ENCODE measurements at places on chromosomes 4 and X.

DNA sequence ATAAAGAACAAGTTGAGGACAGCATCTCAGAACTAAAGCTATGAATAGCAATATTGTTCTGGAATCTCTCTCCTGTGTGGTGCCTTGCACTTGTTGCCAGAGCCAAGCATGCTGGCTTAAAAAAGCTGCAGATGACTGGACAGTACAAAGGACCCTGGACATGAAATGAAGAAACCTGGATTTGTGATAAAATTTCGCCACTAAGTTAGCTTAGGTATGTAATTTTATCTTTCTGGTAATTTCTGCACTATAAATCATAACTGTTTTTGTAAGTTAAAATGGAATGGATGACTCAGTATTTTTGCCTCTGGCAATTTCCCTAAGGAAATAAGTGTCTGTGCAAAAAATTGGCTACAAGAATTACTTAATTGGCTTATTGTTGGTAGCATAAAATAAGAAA is 317.2 kb downstream of the CAMK2D start:
- no peak for DNase-seq

- no peak for DNase-seq
These were observed 23.0 kb downstream of the CDKL5 start for GRCh38 chrX:18448416-18448815.

GRCh38 chr4:186554914-186555827 is at the start of gene MTNR1A:
Gene MTNR1A, minus strand, starts transcription at chr4:186555567. Its CDS starts 202 bp downstream, at chr4:186555365.
- no peak for DNase-seq

GRCh38 chr4:69323284-69323683 is 43.0 kb downstream of the UGT2B28 start:
- DNase-seq, result no peak

DNA sequence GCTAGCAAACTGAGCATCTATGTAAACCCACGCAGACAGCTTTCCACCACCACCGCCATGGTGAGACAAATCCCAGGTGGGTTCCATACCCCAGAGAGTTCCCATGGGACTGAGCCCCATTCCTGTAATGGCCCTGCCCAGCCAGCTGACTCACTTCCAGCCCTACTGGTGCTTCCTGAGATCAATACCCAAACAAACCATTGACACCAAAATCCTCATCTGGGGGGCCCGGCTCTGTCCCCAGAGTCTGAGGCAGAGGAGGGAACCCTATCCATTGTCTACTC is 30.1 kb upstream of the JAKMIP1 start:
- DNase-seq, result no peak

DNA sequence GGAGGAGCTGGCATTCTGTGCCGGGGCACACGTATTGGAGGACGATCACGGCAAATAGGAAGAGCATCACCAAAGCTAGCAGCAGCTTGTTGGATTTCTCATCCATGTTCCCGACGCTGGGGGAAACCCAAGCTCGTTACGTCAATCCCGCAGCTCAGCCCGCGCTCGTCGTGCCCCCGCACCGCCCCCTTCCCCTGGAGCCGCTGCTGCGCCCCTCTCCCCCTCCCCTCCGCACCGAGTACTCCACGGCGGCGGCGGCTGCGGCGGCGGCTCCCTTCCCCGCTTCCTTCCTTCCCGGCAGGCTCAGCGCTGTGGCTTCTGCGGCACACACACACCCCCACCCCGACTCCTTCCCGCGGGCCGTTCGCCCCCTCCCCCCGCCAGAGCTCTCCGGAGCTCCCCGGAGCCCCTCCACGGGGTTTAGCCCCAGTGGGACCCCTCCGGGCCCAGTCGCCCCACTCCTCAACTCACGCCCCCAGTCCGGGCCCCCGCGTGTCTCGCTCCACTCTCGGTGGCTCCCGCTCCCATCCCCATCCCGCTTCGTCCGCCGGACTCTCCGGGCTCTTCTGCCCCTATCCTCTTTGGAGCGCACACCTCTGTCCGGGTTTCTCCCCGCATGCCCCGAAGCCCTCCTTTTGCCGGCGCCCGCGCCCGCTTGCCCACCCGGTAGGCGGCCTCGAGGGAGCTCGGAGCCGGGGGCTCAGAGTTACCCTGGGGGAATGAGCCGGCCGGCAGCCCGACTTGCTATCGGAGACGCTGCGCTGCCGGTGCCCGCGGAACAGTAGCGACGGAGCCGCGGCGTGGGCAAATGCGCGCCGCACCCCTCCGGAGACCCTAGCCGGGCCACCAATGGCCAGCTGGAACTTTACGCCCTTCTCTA is 978 bp downstream of the HS6ST2 start:
- DNase-seq, result no peak

GRCh38 chr4:56370377-56370776 is 16.9 kb downstream of the AASDH start:
- no peak for DNase-seq

GRCh38 chr4:27604692-27605091 is 744.1 kb downstream of the STIM2 start:
- DNase-seq, result no peak

DNA sequence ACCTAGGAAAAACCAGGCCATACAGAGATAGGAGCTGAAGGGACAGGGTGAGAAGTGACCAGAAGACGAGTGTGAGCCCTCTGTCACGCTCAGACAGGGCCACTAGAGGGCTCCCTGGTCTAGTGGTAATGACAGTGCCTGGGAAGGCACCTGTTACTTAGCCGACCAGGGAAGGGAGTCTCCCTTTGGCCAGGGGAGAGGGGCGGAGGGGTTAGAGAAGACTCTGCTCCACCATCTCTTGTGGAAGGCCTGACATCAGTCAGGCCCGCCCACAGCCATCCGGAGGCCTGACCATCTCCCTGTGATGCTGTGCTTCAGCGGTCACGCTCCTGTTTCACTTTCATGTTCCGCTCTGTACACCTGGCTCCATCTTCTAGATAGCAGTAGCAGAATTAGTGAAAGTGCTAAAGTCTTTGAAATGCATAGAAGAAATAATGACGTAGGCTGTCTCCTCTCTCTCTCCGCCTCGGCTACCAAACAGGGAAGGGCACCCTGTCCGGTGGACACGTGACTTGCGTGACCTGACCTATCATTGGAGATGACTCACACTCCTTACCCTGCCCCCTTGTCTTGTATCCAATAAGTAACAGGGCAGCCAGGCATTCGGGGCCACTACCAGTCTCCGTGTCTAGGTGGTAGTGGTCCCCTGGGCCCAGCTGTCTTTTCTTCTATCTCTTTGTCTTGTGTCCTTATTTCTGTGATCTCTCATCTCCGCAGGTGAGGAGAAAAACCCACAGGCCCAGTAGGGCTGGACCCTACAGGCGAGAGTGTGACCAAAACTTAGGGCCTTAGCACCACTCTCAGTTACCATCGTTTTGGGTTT is 26.7 kb downstream of the HTT-AS start:
- DNase-seq, result peak; percentile 18

- no peak for DNase-seq
These were observed 556 bp upstream of the SLC25A43 start for GRCh38 chrX:119398587-119398973.

DNA sequence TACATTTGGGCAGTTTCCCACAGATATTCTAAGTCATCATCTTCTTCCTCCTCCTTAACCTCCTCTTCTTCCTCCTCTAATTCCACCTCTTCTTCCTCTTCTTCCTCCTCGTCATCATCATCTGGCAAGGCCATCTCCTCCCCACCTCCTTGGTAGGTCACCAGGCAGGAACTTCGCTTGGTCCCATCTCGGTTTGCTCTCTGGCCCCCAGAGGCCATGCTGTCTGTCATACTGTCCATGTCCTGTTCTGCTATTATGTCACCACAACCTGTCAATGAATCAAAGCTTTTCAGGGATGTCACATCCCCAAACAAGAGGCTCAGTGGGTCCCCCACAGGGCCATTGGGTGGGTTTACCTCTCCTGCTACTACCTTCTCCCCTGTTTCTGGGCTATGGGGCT is 13.5 kb downstream of the AMER1 start:
- DNase-seq, result no peak

- DNase-seq, result no peak
These were observed 1117.3 kb downstream of the PCDH18 start for GRCh38 chr4:136414981-136415380.

DNA sequence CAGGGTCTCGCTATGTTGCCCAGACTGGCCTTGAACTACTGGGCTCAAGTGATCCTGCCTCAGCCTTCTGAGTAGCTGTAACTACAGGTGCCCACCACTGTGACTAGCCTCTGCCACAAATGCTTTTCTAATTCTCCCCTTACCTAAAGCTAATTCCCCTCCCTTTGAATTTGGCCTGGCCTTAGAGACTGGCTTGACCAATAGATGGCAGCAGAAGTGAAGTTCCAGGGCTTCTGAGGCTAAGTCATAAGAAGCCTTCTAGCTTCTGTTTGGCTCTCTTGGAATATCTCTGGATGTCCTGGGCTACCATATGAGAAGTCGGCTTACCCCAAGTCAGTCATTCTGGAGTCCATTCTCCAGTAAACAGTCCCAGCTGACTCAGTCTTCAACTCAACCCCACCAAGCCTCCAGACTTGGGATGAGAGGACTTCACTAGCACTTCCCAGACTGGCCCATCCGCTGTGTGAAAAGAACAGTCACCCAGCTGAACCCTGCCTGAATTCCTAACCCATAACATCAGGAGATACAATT is 61.0 kb downstream of the HPRT1 start:
- DNase-seq, result no peak

GRCh38 chr4:182177166-182177565 is 66.0 kb upstream of the TENM3 start:
- no peak for DNase-seq

GRCh38 chrX:100512471-100512870 is 72.3 kb upstream of the TNMD start:
- no peak for DNase-seq

DNA sequence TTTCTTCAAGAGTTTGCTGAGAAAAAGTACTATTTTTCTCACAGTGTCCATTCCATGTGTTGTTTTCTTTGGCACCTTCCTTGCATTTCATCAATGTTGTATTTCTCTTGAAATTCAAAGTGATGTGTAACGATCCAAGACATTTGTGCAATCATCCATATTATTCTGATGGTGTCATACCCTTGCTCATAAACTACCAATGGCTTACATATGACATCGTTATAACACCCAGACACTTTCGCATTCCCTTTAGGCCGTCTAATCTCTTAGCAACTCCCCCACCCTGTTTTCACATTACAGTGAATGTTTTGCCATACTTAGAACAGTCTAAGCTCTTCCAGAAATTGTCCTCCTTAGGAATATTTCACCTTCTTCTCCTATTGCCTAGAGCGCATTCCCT is 1779.0 kb downstream of the PCDH7 start:
- DNase-seq, result no peak

- no peak for DNase-seq
These were observed 90.3 kb upstream of the TMEM150C start for GRCh38 chr4:82652062-82652461.

- no peak for DNase-seq
These were observed 1.6 kb downstream of the MAOA start for GRCh38 chrX:43657671-43658070.

GRCh38 chr4:43233321-43233720 is 340.8 kb downstream of the GRXCR1 start:
- DNase-seq, result no peak

GRCh38 chr4:177740563-177740962 is 298.3 kb upstream of the AGA start:
- no peak for DNase-seq

- DNase-seq, result no peak
These were observed 12.0 kb upstream of the RBBP7 start for GRCh38 chrX:16882169-16882568.

DNA sequence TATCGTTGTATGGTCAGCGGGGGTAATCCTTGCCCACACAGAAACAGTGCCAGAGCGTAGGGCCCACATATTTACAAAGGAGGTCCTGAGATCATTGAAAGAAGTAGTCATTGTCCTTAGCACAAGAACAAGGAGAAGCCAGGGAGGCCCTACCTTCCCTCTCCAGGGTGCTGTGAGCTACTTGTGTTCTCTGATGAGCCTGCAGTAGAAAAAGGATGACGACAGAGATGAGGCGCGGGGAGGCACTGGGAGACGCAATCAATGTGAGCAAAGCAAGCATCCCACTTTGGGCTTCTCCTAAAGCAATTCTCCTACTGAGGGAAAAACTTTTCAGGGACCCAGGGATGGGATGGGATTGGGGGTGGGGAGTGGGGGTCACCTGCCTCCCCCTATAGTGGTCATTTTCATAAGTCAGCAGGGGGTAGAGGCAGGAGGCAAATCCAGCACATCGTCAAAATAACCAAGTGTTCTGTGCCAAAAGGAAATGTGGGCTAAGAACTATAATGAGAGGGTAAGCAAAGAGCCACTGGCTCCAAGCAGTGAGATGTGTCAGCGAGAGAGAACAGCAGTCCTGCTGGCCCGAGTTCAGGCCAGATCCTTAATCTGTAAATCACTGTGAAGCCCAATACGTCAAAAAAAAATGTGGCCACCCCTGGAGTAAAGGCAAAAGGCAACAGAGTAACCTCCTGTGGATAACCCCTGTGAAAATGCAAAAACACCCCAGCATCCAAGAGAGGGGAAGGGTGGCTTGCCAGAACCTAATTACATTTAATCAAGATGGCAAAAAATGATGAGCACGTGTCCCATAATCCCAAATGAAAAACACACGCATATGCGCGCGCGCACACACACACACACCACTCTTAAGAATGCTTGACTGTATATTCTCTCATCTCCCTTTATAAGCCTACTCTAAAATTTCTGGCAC is 136.6 kb upstream of the HHIP start:
- DNase-seq, result no peak

Data from effector CD8-positive, alpha-beta T cell (primary cell).